Gastroesophageal sphincter (tissue), 4 donors: ENCODE measurements at places on chromosomes 12 and 14. TPM values are rescaled to one million over a fixed set of nuclear protein-coding genes. Genes with fewer than 3 reads are reported as not detected.
A peak's percentile ranks its signal among the peaks of the same experiment; 100 is the strongest.

Gene REP15
- 1.4 TPM for total RNA-seq

Gene HAL
- 0.46 TPM for total RNA-seq

GRCh38 chr12:64598831-64599230 lies 11.5 kb upstream of the RASSF3 start:
- no peak for ATAC-seq

DNA sequence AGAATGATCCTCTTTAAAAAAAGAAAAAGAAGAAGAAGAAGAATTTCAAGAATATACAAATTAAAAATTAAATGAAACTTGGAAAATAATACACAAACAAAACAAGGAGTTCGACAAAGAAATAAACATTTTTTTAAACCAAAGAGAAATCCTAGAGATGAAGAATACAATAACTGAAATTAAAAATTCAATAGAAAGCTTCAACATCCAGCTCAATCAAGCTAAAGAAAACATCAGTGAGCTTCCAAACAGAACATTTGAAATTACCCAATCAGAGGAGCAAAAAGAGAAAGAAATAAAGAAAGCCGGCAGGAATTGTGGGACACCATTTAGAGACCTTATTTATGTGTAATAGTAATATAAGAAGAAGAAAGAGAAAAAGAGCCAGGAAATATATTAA lies 37.2 kb upstream of the RHOJ start:
- no peak for ATAC-seq

DNA sequence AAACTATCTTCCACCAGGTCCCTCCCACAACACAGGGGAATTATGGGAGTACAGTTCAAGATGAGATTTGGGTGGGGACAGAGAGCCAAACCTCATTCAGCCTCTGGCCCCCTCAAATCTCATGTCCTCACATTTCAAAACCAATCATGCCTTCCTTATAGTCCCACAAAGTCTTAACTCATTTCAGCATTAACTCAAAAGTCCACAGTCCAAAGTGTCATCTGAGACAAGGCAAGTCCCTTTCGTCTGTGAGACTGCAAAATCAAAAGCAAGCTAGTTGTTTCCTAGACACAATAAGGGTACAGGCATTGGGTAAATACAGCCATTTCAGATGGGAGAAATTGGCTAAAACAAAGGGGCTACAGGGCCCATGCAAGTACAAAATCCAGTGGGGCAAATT lies 147.6 kb downstream of the RAD51B start:
- ATAC-seq, result no peak

DNA sequence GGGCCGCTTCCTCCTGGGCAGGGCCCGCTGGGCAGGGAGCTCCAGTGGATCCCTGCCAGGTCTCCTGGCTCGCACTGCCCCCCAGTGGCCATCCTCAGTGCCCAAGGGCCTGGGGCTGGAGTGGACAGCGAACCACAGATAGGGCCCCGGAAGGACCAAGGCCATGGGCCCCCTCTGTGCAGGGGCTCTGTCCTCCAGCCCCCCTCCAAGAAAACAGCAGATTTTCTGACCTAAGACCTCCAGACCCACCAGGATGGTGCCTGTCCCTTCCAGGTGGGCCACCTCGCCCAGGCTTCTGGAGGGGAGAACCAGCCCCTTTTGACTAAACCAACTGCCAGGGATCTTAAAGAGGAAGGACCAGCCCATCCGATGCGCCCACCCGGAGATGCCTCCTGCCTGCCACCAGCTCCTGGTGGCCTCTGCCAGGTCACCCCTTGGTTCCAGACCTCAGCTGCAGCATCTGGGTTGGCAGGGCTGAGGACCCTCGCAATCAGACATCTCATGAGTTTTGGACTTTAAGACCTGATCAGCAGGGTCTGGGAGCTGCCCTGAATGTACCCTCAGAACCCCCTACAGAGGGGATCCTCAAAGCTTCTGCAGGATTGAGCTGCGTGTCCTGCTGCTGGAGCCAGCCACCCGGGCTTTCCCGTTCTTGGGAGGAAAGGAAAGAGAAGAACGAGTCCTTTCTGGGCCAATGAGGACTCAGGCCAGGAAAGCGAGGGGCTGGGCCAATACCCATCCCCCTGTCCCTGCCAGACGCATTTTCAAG lies 325.8 kb upstream of the DIO3 start:
- peak; percentile 20 for ATAC-seq

DNA sequence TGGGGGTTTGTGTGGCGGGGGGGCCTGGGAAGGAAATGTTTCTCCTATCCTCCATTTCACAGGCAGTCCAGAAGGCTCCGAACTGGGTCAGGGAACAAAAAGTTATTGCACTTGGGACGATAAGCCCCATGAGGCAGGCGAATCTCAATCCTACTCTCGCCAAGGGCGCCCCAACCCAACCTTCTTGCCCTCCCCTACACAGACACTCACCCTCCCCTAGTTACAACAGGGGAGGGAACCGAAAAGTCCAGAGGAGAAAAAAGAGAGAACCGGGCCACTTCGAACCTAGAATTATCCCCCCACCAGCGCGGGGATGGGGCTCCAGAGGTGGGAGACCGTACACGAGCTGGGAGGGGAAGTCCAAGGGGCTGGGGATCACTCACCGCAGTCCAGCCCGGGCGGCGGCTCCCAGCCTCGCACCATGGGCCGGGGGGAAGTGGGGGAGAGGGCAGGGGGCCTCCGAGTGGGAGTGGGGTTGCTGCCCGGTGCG lies 357 bp downstream of the HOMEZ start:
- peak; percentile 8 for ATAC-seq

DNA sequence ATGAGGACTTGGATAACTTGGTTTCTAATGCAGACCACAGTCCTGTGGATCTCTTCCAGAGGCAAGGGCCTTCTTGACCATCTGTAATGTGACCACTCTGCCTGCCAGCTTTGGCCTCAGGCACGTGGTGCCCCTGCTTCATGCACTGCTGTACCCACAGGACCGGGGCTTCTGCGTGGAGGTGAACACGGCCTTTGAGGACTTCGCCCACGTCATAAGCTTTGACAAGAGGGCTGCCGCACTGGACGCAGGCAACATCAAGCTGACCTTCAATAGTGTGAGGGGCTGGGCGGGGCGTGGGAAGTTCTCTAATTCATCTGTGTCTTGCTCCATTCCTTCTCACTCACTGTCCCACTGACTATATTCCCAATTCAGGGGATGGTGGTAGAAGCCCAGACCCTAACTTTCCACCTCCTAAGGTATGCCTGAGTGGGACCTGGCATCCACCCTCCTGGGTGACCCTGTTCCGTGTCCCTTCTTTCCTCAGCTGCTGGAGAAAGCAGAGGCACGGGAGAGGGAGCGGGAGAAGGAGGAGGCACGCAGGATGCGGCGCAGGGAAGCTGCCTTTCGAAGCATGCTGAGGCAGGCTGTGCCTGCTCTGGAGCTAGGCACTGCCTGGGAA lies 18.5 kb downstream of the PRPF40B start:
- ATAC-seq, result no peak

- no peak for ATAC-seq
These were observed 11.4 kb downstream of the KRT76 start for GRCh38 chr12:52765702-52766101.

DNA sequence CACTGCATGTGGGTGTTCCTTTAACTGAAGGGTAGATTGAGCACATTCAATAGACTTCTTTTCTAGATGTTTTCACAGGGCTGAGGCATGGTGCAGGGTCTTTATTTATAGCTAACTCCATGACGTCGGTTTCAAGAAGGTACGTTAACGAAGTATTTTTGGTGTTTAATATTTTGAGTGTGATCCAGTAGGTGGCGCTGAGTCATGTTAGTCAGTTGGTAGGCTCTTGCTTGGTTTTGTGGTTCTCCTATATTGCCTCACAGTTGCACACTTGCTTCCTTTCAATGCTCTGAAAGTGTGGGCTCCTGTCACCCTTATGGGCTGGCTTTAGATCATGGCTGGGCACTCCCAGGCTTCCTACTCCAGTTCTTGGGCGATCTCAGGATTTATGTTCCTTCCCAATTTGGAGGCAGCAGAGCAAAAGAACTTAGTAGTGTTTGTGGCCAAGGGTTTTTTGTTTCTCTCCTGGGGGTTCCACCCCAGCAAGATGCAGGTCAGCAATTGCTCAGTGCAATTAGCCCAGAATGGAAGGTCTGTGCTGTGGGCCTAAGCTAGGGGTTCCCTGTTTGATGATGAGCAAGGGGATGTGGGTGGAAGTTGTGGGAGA lies 471.6 kb upstream of the FOXG1 start:
- ATAC-seq, result no peak

DNA sequence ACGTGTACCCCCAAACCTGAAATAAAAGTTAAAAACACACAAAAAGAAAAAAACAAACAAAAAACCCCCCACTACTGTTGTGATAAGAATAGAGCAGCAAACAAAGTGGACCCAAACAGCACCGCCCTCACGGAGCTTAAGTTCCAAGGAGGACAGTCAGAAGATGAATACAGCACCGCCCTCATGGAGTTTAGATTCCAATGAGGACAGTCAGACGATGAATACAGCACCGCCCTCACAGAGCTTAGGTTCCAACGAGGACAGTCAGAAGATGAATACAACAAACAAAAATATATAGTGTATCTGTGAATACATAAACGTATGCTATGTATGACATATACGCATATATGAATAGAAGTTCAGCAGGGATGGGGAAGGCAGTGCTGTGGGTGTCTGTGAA lies 353.8 kb downstream of the GLT1D1 start:
- ATAC-seq, result no peak

GRCh38 chr12:47222520-47223030 lies 142.8 kb upstream of the AMIGO2 start:
- no peak for ATAC-seq
